ENCODE measurements at places on chromosomes 5 and 9.

DNA sequence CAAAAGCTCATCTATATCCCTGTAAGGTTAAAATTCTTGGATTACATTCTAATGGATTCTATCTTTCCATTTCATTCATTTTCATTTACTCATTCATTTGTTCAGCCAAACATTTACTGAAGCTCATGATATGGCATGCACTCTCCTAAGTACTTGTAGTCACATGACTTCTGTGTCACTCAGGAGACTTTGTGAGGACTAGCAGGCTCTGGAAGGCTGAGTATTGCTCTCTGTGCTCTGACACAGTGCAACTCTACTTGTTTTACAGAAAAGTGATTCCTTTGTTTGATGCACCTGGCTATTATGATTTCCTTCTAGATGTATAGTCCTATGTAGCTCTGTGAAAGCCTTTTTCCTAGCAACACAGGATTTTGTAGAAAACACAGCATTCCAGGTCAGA is 53.0 kb downstream of the YIPF5 start:
- DNase-seq, result no peak

DNA sequence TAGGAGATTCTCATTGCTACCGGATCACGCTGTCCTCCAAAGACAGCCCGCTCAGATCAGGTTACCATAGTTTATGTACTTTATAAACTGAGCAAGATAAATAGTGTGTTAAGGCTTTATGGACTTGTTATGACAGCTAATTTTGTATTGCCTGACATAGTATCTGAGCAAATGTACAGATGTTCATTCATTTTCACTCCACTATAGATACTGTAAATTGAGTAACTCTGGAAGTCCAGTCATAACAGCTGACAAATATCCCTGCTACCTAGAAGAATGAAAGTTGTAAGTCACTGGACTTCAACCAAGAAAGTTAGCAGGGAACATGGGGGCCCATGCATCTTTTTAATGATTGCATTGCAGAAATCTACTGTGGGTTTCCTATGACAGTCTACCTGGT is 292.4 kb upstream of the ADAMTS16 start:
- DNase-seq, result no peak

DNA sequence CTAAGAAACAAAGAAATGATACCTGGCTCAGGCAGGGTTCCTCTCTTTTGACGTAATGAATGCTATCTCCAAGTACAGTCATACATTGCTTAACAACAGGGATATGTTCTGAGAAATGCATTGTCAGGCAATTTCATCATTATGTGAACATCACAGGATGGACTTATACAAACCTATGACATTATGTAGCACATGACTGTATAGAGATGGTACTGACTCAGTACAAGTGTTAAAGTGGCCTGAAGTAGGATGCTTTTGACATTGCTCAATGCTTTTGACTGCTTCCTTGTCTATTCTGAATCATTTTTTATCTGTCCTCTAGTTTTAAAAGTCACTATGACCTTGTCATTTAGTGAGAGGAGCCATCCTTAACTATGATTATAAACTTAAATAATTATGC is 147.6 kb downstream of the NR2F1-AS1 start:
- DNase-seq, result no peak

GRCh38 chr5:126096442-126097006 is 326.7 kb upstream of the GRAMD2B start:
- DNase-seq, result no peak

- no peak for DNase-seq
Observed at GRCh38 chr5:130216286-130216685, 312.0 kb downstream of the CHSY3 start.

- no peak for DNase-seq
Observed at GRCh38 chr9:105757496-105758251, 63.3 kb downstream of the TMEM38B start.

- no peak for DNase-seq
Observed at GRCh38 chr5:121573721-121574382, 277.8 kb upstream of the FTMT start.

- no peak for DNase-seq
Observed at GRCh38 chr5:127812570-127812969, 109.4 kb downstream of the CCDC192 start.

GRCh38 chr5:163910226-163910625 is 404.8 kb downstream of the MAT2B start:
- DNase-seq, result no peak

GRCh38 chr9:121935739-121936138 is 157.4 kb downstream of the TTLL11 start:
- DNase-seq, result no peak

- DNase-seq, result no peak
Observed at GRCh38 chr9:16727452-16728136, 142.9 kb downstream of the BNC2 start.

- no peak for DNase-seq
Observed at GRCh38 chr9:119941091-119941490, 571.9 kb upstream of the BRINP1 start.

GRCh38 chr9:11192993-11193392 is 580.2 kb upstream of the PTPRD start:
- DNase-seq, result no peak

GRCh38 chr9:18478501-18479361 is 4.8 kb downstream of the ADAMTSL1 start:
- no peak for DNase-seq

DNA sequence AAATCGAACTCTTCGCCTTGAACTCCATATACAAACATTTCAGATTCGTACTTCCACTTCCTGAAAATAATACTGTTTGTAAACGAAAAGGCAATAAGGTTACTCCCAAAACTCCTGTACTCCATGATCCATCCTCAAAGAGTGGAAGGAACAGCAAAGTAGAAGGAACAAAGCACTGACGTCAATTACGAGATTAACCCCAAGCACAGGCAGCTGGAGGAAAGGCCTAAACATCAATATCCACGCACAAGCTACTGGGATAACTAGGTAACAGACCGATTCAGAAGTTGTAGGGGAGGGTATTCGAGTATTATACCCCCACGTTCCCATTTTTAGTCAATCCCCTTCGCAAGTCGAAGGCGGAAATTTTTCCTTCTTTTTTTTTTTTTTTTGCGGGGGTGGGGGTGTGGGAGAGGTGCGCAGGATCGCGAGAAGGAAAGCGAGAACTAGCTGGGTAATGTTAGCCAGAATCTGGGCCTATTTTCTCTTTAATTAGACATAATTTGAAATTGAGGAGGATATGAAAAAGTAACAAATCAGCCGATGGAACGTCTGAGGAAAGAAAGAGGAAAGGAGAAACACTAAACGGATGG is 909 bp downstream of the AFF4 start:
- DNase-seq, result no peak

DNA sequence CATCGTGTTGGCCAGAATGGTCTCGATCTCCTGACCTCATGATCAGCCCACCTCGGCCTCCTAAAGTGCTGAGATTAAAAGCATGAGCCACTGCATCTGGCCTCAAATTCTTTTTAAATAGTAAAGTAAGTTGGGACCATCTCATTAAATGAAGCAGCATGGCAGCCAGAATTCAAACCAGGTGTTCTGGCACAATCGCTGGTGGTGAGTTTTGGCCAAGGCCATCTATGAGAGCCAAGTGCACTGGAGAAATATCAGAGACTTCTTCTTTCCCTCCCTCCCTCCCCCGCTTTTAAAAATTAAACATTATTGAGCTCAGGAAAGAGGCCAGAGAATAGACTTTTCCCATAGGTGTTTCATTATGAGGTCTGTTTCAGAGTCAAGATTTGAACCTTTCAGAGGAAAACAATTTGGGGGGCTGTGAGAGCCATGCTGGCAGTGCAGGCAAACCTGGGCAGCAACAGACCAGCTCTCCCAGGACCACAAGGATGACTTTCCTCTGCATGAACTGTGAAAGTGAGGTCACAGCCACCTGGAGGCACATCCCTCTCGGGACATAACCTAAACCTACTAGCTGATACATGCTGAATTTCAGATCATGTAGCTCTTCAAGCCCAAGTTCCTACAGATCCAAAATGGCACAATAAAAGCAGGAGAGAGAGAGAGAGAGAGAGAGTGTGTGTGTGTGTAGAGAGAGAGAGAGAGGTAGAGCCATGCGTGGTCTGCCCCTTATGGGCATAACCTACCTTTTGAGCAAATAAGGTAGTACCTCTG is 94.6 kb upstream of the DMRT1 start:
- DNase-seq, result no peak

DNA sequence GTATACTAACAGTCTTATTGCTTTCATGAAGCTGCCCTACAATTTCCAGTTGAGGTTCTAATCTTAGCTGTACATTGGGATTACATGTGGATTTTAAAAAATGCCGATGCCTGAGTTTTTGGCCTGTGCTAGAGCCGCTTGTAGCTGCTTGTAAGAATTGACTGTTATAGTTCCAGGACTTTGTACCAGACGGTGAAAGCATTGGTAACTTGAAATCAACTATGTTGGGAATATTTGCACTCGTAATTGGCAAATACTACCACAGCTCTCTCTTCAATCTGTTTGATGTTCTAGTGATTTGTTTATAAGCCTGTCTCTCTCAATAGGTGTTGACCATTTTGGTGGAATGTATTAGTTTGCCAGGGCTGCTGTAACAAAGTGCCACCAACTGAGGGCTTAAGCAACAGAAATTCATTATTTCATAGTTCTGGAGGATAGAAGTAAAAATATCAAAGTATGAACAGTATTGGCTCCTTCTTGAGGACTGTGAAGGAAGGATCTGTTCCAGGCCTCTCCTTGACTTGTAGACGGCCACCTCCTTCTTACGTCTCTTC is 50.5 kb upstream of the DHFR start:
- no peak for DNase-seq

DNA sequence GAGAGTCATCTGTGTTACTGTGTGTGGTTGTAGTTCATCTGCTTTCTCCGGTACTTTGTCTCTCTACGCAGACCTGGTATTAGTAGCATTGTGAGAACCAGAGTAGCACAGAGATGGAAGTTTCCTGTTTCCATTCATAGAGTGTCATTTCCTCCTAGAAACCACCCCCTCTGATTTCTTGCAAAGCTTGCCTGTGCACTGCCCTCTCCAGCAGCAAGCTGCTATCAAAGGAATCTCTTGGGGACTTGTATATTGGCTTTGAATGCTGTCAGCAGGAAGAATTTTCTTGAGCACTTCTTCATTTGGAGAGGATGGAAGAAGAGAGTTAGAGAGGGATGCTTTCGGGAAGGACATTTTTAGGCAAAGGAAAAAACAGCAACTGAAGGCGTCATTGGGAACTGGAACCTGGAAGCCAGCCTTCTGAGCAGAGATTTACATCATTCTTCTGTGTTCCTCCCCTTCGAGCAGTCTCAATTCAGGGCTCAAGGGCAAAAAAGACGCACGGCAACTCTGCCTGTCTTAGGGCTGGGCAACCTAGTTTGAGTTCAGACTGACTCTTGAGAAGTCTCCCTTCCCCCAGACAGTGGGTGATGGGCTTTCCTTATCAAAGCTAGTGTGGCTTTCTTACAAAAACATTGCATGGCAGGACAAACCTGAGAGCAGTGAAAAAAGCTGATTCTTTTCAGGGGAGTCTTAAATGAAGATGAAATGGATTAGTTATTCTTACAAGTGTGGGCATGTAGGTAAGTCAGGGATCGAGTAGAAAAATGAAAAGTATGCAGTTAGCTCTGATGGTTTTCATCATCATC is 226.3 kb downstream of the AOPEP start:
- no peak for DNase-seq

DNA sequence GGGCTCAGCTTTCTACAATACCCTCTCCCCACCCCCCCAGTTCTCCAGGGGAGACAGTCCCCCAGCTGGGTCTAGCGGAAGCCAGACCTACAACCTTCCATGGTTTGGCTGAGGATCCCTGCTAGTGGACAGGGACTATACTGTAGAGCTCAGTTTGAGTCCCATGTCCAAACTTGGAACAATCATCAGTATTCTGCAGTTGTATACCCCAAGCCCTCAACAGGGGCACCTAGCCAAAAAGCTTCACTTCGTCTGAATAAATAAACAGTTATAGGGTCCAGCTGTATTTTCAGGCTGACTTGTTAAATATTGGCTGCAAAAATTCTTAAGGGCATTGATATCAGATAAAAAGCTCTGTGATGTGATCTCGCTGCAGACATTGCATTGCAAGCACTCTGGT is 15.4 kb upstream of the C9 start:
- DNase-seq, result no peak

GRCh38 chr5:66932457-66932856 is 264.1 kb downstream of the CD180 start:
- DNase-seq, result no peak

DNA sequence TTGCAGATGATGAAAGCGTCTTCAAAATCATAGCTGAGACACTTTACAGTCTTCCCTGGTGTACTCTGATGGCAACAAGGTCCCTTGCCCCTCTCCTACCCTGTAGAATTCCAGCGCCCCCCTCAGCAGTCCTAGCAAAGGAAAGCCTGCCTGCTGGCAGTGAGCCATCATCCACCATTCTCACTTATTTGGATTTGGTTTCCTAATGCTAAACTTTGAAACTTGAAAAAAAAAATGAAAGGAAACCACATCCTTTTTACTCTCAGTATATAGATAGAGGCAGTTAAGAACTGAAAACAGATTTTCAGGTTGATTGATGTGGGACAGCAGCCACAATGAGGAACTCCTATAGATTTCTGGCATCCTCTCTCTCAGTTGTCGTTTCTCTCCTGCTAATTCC is at the start of gene GZMA:
TSS of gene GZMA (plus strand) at position 299 of the 400 bp plus-strand sequence. CDS start at position 336, 37 bp downstream.
- DNase-seq, result no peak

DNA sequence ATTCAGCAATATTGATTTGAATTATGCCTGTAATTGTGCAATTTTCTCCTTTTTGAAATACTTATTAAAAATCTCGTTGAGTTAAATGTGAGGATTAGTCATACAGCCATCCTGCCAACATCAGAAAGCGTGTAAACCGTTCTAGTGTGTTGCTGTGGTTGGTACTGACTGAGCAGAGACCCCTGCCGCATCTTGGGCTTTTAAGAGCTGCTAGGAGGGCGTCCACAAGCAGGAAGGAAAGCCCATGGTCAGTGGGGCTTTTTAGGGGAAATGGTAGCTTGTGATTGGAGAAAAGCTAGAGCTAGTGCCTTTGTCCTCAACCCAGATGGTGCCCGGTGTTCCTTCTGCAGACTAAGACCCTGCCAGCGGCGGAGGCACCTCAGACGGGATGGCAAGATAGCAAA is 1.3 kb downstream of the SDHA start:
- peak; percentile 14 for DNase-seq

DNA sequence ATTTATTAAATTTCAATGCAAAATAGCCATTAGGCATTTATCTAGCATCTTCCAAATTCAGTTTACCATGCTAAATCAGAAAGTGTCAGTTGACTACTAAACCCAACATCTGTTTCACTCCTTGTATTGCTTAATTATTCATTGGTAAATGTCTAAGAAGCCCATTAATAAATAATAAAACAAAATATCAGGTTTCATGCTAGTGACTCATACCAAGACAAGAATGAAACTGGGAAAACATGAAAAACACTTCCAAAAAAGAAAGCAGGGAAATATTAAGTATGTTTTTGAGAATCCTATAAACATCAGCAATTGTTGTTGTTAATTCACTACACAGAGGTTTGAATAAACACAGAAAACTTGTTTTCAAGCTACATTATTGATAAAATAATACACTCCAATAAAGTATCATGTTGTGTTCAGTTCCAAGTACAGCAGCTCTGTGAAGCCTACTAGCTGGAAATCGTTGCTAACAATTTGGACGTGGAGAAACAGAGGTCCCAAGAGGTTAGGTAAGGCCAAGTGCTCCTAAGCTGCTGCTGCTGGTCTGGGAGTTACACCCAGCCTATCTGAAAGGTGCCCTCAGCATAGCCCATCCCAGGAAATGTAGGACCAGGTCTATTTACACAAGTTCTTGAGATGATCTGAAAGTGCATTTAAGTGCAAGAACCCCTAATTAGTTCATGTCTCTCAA is 78.8 kb downstream of the GNAQ start:
- DNase-seq, result no peak

Measured in stimulated activated CD8-positive, alpha-beta memory T cell treated with anti-CD3 and anti-CD28 coated beads, Interleukin-4, amount 100 ng/mL, for 4 hours (primary cell).